ENCODE measurements at places on chromosomes 13 and 19.

DNA sequence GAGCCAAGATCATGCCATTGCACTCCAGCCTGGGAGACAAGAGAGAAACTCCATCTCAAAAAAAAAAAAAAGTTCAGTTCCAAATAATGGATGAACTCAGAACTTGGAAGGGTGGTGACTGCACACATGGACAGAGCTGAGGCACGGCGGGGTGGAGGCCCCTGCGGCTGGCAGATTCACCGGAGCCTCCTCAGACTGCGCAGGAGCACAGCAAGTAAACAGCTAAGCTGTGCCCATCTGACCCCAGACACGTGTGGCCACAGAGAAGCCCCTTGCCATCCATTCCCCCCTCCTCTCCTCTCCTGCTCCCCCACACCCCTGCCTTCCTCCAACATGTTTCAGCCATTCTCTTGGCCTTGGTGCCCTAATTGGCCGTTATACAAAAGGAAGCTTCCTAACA, 15.6 kb upstream of the PROZ start:
- DNase-seq, result no peak

DNA sequence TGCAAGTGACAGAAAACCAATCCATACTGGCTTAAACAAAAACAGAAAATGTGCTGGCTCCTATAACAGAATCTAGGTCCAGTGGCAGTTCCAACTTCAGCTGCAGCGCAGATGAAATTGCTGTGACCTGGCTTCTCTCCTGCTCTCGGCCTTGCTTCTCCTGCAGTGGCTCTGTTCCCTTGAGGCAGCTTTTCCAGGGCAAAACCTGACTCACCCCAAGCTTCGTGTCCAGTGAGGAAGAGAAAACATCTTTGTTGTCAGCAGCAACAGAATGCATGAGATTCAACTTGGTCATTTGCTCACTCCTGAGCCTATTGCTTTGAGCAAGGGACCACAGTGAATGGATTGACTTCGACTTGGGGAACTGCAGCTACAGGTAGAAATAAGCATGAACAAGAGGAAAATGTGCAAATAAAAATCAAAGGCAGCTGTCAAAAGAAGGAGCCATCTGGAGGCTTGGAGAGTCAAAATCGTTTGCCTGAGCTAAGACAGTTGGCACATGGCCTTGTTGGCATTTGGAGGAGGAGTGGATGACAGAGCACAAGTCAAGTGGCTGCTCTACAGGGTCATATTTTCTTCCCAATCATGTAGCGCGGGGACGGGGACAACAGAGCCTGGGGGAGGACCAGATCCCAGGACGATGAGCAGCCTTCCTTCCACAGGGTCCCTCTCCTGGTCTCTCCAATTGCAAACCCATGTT, 523.4 kb downstream of the FGF9 start:
- no peak for DNase-seq

- DNase-seq, result no peak
Observed at GRCh38 chr19:10450853-10451609, 30.7 kb downstream of the PDE4A start.

DNA sequence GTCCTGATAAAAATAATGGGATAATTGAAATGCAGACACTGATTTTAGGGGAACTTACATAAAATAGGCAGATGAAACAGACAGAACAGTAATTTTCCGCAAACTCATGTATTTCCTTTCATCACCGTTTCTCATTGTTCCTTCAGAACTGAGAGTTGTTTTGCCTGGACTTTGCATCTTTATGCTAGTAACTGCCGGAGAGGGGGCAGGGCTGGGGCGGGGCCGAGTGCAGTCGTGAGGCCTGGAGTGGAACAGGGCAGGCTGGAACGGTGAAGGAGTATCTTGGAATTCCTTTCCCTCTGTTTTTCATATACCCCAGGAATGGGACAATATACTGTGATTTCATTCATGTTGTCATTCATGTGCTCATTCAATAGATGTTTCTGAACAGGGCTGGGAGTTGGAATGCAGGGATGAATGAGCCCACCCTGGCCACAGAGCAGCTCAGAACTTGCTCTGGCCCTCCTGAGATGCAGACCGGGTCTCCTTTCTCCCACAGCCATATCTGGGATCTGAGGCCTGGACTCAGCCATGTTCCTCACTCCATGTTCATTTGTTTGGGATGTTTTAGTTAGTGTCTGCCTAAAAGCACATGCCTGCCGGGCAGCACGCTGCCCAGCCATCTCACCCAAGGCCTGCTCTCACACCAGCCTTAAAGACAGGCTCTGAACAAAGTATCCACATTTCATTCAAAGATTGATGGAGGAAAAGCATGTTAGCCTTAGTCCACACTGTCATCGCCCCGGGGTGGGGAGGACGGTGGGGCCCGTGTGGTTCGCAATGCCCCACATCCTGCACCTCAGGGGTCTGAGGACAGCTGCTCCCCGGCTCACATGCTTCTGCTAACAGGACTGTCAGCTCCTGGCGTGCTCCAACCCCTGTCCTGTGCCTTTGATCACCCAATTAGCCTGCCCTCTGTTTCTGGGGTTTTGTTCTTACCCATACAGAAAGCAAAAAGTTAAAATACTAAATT, 92.9 kb downstream of the SOX1 start:
- no peak for DNase-seq

DNA sequence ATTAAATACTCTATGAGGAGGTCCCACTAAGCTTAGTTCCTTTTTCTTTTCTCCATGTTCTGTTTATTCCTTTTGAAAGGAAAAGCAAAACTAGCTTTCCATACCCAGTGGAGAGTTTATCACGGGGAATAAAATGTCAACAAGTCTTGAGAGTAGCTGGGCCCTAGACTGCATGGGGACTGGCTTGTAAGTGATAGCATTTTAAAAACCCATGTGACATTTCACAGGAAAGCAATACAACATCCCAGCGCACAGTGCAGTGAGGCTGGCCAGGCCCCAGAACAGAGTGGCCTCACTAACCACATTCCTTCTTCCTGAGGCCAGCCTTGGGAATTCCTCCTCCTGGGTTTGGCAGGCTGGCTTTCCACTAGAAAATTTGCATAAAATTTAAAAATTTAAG, 149.8 kb downstream of the DLEU7 start:
- DNase-seq, result no peak

DNA sequence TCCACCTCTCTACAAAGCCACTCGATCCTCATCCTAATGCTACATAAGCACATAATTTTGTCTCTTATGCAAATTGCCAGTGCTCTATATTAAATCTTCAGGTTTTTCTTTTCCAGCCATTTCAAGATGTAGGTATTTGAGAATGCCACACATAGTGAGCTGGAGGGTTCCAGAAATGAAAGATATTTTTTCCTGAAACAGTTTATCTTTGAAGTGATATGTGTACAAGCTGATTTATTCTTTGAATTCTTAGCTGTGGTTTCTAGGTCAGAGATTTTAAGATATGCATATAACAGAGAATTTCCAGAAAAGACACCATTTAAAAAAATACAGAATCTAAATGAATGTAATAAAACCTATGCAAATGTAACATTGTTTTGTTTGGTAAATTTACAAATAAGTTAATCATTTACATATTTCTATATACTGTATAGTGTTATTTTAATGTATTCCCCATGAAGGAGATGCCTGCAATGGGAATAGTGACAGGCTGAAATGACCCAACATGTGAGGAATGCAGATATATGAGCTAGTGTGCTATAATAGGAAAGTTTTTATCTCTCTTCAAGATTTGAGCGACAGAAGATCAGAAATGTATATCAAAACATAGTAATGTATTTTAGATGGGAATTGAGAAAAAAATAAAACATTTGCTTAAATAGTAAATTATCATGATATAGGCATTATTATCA, 570.2 kb downstream of the SLITRK1 start:
- DNase-seq, result no peak

DNA sequence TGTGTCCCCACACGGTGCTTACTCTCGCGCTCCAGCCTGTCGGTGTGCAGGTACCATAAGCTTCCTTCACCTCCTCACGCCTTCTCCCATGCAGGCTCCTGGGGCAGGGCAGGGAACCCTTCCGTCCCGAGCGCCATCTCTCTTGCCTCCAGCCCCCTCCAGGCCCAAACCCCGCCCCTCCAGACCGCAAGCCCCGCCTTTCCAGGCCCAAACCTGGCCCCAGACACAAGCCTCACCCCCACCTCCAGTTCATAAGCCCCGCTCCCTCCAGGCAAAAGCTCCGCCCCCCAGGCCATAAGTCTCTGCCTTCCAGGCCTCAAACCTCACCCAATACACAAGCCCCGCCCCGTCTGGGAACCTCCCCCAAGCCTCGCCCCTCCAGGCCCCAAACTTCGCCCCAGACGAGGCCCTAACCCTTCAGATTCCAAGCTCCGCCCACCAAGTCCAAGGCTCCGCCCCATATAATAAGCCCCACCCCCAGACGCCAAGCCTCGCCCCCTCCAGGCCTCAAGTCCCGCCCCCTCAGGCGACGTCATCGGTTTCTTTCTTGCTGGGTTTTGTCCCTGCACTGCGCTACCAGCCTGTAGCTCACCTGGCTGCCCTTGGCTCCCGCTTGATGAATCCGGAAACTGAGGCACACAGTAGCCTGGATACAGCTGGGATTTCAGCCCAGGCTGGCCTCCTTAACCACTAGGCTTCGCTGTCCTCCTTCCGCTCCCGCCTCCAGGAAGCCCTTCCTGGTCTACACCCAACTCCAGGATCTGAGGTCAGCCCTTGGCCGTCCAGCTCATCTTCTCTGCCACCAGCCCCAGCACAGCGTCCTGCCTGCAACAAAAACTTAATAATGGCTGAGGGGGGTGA, 16.1 kb downstream of the MKNK2 start:
- no peak for DNase-seq
